ENCODE measurements at places on chromosomes 3 and 15.

DNA sequence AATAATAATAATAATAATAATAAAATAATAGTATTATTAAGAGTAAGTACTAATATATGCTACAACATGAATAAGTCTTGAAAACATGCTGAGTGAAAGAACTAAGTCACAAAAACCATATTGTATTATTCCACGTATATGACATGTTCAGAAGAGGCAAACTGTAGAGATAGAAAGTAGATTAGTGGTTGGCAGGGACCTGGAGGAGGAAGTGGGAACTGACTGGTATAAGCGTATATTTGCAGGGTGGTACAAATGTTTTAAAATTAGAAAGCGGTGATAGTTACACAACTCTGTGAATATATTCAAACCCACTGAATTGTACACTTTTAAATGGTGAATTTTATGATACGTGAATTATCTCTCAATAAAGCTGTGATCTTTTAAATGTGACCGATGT lies 32.8 kb downstream of the LRRK1 start:
- DNase-seq = no peak

- DNase-seq = no peak
These were observed 71.7 kb upstream of the TTC14 start for GRCh38 chr3:180530276-180530675.

DNA sequence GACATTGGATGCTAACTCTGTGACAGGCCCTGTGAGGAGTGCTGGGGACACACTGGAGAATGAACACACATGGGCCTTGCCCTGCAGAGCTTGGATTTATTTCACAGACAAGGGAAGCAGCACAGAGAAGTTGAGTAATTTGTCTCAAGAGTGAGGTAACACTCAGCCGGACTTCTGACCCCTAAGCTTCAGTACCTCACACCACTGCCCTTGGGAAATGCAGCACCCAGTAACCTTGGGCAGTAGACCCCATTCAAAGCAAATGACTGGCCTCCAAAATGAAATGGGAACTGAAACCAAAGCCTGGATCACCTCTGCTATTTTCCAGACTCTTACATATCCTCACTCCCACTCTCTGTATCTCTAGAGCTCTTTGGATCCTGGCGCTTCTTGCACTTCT lies 37.3 kb downstream of the RFT1 start:
- no peak for DNase-seq

GRCh38 chr15:90869601-90870353 lies 1.4 kb downstream of the FURIN start:
- DNase-seq = peak; percentile 96

GRCh38 chr3:125179143-125179883 lies 33.2 kb downstream of the SLC12A8 start:
- DNase-seq = no peak

- no peak for DNase-seq
These were observed 144.6 kb downstream of the NUP210 start for GRCh38 chr3:13275376-13276005.

GRCh38 chr3:150077581-150078247 lies 107.0 kb upstream of the PFN2 start:
- DNase-seq = no peak

GRCh38 chr15:29925227-29926082 lies 103.2 kb upstream of the TJP1 start:
- DNase-seq = peak; percentile 93

- DNase-seq = no peak
These were observed 379.2 kb downstream of the LPP start for GRCh38 chr3:188533172-188533571.

GRCh38 chr15:40543082-40543481 lies 21.8 kb downstream of the CCDC32 start:
- DNase-seq = no peak

DNA sequence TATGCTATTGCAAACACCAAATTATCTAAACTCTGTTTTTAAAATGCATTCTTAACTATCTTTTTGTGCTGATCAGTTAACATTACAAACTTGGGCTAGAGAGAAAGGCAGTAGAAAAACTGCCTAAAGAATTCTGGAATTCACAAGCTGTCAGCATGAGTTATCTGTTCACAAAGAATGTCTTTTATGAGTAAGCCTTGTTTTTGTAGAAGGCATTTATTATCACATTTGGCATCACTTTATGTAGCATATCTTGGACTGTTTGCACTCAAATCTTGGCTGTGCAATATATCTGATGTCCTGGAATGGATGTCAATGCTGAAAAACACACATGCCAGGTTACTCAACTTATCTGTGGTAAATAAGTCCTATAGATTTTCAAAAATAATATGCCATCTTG lies 15.5 kb upstream of the BCHE start:
- no peak for DNase-seq

GRCh38 chr3:115099986-115100571 lies 47.0 kb downstream of the ZBTB20 start:
- DNase-seq = peak; percentile 46

GRCh38 chr3:136835813-136836510 lies 17.0 kb downstream of the SLC35G2 start:
- DNase-seq = no peak

DNA sequence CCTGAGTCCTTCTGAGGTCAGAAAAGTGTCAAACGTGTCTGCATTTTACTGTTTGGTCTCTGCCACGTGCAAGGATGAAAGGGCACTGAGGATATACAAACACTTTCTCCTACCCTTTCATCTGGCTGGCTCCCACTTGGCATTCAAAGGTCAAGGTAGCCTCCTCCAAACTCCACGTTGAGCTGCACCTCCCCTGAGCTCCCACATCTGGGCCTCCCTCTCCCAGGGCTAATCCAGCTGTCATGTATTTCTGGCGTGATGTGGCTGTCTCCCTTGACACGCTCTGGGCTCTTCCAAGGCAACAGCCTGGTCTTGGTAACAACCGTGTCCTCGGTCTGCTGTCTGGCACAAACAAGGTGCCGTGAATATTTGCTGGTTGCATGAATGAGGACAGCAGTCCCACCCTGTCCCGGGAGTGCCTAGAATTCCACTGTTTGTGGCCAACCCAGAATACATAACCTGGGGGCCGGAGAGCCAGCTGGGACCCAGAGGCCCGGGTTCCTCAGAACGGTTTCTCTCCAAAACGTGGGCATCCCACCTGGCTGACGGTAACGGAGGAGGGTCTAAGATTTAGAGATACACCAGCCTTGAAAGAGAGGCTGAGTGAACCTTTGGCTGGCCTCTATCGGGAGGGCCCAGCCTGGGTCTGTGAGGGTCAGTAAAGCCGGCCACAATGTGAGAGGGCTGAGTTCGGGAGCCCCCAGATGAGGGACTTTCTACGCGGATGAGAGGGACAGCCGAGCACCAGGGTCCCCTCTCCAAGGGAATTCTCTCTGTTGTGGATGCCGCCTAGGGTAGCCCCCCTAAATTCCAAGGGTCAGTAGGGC lies 767 bp downstream of the GLT8D1 start:
- peak; percentile 39 for DNase-seq

All from dermis blood vessel endothelial cell (primary cell).